G401 (cell line): ENCODE measurements at places on chromosomes 5 and 9. TPM values are rescaled to one million over a fixed set of nuclear protein-coding genes. Genes with fewer than 3 reads are reported as not detected.

The SLC4A9 gene
- total RNA-seq = not detected in 2 replicates

DNA sequence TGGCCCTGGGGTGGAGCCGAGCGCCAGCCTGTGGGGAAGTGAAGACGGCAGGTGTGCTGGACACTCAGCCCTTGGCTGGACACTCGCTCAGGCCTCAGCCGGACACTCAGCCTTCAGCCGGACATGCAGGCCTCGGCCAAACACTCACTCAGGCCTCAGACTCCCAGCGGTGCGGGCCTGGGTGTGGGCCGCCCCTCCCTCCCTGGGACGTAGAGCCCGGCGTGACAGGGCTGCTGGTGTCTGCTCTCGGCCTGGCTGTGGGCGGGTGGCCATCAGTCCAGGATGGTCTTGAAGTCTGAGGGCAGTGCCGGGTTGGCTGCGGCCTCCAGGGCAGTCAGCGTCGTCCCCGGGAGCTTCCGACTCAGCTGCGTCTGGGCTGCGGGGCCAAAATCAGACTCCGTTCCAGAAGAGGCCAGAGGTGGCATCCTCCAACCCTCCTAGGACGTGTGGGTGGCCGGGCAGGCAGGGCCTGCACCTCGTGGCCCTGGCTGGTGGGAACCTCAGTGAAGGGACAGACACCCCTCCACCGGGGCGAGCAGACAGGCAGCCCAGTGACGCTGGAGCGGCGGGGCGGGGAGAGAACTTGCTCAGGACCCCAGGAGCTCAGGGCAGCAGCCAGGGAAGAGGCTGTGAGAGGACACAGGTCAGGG lies 28.4 kb downstream of the SLC6A18 start:
- DNase-seq = no peak

The HSPA4 gene
- total RNA-seq = 217 and 267 TPM in 2 replicates

- DNase-seq = no peak
Measured at GRCh38 chr5:59034498-59035186, 451.8 kb downstream of the RAB3C start.

GRCh38 chr9:101592788-101593187 lies 2.0 kb downstream of the PPP3R2 start:
- no peak for DNase-seq

The PCDHA1 gene
- 0.03 TPM in 1 of 2 replicates, not detected in the other for total RNA-seq

GRCh38 chr5:160285316-160285715 lies 27.0 kb downstream of the CCNJL start:
- no peak for DNase-seq

- DNase-seq = no peak
Measured at GRCh38 chr9:35203528-35203927, 41.7 kb downstream of the UNC13B start.
